ENCODE measurements at places on chromosomes 6 and 20. TPM values are rescaled to one million over a fixed set of nuclear protein-coding genes. Genes with fewer than 3 reads are reported as not detected.

GPSM3 gene
- 7.8 TPM for total RNA-seq

RAET1E gene
- not detected for total RNA-seq

CENPB gene
- 50.0 TPM for total RNA-seq

ABHD16B gene
- not detected for total RNA-seq

HMGCLL1 gene
- total RNA-seq, result 6.7 TPM

PXDC1 gene
- total RNA-seq, result 22.7 TPM

C6orf132 gene
- 5.5 TPM for total RNA-seq

NMBR gene
- total RNA-seq, result 0.29 TPM

EPHA7 gene
- 29.5 TPM for total RNA-seq

SLC17A4 gene
- total RNA-seq, result 0.23 TPM
